ENCODE measurements at places on chromosomes 4 and X. TPM values are rescaled to one million over a fixed set of nuclear protein-coding genes. Genes with fewer than 3 reads are reported as not detected.

DNA sequence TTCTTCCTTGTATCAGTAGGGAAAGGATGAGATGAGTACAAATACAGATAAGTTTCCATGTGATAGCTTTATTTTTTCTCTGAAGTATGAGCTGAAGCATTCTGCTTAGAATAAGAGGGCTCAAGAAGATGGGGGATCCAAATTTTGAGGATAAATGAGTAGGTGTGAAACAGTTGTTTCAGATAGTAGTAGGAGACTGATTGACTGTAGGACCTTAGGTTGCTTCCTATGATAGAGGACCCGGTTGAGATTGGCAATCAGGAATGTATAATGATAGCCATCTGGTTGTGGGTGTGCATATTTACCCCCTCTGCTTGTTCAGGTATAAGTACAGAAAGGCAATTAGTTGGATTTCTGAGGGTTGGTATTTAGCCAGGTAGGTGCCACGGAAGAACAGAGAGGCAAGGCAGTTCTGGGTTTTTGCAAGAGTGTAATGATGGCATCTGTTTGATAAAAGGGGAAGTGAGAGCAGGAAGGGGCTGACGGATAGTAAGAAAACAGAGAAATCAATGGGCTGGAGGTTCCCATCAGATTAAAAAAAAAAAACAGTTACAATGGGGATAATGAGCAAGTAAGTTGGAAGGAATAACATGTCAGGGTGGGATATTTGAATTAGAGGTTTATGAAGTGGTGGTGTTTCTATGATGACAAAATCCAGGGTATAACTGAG lies 13.7 kb downstream of the OCRL start:
- no peak for DNase-seq

GRCh38 chr4:173289353-173289727 lies 44.8 kb downstream of the HMGB2 start:
- no peak for DNase-seq

ASB12 gene
- not detected for total RNA-seq

GPR143 gene
- not detected for total RNA-seq

CLIC2 gene
- 0.08 TPM for total RNA-seq

MORC4 gene
- total RNA-seq = 28.7 TPM

Measured in SJSA1 (cell line).